ENCODE measurements at places on chromosomes 4 and X.

DNA sequence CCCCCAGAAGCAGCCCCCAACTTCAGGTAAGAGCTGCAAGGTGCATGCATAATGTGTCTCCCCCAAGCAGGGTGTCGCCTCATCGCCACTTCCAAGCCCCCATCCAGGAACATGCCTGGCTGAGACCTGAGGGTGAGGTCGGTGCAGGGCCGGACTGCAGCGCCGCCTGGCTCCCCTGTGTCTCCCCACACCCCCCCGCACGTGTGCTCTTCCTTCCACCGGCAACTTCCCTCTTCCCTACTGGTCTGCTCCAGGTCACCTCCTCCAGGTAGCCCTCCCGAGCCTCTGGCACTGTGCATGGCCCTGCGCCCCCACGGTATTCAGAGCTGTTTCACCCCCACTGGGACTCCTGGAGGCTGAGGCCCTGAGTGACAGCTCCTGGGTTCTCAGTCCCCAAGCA, 2.2 kb upstream of the BGN start:
- no peak for DNase-seq

DNA sequence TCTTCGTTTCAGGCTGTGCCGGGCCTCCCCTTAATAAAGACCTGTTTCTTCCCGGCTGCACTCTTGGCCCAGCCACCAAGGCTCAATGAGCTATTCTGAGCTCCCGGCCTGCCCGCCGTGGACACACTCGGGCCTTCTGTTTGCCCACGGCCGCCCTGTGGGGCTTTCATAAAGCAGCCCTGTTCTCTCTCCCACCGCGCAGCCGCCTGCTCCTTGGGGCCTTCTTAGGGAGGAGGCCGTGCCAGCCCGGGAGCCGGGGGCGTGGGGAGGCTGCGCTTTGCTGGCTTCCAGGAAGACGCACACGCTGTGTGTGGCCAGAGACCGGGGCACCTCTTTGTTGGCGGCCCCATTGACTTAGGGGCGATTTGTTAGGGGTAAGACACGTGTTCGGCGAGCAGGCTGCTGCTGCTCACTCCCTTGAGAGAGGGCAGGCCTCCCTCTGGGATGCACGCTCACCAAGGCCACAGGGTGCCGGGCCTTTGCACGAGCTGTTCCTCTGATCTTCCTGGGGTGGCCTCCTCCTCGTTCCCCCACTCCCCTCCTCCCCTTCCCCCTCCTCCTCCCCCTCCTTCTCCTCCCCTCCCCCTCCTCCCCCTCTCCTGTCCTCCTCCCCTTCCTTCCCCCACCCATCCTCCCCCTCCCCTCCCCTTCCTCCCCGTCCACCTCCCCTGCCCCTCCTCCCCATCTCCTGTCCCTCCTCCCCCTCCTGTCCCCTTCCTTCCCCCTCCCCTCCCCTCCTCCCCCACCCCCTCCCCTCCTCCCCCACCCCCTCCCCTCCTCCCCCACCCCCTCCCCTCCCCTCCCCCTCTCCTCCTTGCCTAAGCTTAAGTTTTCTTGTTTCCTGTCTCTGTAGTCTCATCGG, 11.3 kb downstream of the BLOC1S4 start:
- DNase-seq: no peak

DNA sequence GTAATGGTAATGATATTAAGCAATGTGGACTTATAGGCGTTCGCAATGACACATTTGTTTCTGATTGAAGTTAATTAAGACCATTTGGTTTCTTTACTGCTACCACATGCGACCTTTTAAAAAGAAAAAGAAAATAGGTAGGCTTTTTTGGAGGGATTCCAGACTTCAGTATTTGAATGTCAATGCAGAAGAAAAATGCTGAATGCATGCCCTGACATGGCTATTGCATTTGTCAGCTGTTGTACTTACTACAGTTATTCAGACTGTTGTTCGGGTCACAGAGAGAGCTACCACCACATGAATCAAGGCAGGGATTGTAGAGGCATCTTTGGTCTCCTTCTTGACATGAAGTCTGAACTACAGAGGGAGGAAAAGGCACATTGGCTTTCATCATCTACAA, 163.7 kb downstream of the CORIN start:
- no peak for DNase-seq

DNA sequence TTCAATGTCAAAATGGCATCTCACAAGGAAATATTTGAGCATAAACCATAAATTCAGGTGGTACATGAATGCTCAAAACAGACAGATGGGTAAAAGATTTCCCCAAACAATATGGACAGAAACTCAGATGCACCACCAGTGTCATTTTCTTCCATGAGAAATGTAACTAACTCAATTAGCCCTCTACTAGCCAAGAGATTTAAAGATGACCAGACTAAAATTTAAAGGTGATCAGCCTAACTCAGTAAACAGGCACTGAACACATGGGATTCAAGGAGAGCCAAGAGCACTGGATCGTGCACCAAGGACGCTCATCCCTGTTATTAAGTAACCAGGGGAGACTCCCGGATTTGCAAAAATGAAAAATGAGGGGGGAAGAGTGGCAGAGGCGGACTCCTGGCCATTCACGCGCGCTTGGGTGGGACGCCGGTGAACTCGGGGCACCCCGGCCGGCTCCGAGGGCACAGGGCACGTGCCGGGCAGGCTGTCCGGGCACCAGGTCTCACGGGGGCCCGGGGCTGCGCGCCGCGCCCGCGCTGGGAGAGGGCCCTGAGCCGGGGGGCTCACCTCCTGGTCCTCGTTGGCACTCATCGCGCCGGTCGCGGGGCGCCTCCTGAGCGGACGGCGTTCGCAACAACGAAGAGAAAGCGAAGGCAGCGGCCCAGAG, 490 bp downstream of the RWDD4 start:
- DNase-seq: peak; percentile 4
